ENCODE measurements at places on chromosomes 2 and 18. TPM values are rescaled to one million over a fixed set of nuclear protein-coding genes. Genes with fewer than 3 reads are reported as not detected.

DNA sequence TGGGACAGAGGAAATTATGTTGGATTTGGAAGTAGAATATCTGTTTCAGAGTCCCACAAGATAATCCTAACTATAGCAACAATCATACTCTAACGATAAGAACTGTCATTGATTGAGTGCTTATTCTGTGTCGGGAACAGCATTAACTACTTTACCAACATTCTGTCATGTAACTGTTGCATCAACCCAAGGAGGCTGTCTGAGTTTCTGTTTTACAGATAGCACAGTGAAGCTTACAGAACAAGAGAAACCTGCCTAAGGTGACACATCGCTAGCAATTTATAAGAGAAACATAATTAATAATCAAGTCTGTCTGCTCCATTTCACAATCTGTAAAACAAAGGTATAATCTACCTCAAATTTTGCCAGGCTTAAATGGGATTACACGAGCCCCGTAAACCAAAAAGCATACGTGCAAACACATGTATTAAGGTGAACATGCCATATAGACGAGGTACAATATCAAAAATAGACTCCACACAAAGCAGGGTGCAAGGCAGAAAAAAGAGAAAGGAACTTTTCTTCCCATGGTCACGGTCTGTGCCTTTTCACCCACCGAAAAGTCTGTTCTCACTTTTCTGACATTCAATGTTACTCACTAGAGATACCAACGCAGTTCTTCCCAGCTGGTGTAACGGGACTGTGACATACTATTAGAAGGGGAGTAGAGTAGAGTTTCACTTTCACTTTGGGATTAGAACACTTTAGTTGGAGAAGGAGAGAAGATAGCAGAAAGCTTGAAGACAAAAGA, 37.2 kb upstream of the SLC8A1 start:
- DNase-seq, result no peak

Gene OSR1
- 36.2 TPM for total RNA-seq

- no peak for DNase-seq
Measured at GRCh38 chr2:132979339-132980093, 309.5 kb upstream of the LYPD1 start.

Gene SPIRE1
- total RNA-seq, result 34.0 TPM

- no peak for DNase-seq
Measured at GRCh38 chr2:241978670-241979069, 109.1 kb downstream of the RTP5 start.

DNA sequence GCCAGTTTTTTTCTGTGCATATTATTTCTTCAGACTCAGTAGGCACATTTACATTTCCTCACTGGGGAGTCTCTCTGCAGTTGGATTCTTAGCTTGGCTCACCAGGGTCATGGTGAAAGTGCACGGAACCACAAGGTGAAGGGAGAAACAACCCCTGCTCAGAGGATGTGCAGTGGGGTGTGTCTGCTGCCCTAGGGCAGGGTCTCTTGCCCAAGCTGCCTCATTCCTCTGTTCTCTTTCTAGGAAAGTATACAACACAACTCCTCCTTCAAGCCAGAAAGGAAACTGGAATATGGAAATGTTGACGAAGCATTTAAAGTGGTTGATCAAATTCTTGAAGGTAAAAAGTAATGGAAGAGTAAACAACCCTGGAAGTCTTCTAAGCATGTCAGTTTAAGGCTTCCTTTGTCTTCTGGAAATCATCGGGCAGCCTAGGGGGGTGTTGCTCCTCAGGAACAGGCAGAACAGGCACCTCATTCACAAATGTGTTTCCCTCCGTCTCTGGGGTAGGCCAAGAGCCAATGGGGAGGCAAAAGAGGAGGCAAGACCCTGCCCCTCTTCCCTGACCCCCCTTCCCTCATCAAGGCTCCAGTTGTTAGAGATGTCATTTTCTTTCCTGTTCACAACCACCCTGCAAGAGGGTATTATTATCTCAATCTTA, 41.4 kb downstream of the AOX1 start:
- no peak for DNase-seq

GRCh38 chr2:112216167-112216566, 38.7 kb downstream of the ZC3H8 start:
- no peak for DNase-seq

DNA sequence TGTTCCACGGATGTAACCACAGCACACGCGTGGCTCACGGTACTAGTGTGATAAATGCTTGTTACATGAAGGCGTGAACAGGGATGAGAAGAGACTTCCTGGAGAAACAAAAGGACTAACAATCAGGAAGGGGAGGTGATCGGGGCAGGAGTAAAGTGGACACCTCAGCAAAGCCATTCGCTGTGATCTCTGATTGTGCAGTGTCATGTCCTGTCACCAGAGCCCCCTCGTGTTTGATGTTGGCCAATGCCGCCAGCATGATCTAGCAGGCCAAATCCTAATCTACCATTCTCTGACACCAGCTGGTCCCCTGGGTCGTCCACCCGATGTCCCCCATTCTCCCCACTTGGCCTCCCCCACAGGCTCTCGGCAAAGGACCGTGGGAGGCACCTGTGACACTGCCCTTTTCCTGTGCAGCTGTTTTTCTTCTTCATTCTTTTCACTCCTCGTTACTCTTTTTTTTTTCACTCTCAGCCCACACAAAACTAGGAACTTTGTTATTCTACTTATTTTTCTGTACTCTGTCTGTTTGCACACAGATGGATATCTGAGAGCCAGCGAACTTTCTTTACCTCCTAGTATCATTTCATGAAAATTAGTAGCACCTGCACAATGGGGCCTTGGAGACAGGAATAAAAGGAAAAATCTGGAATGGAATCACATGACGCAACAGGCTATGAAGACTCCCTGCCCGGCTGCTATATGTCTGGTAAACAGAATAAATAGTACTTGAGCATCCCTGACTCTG, 146.8 kb downstream of the TGIF1 start:
- DNase-seq, result peak; percentile 66

Gene ONECUT2
- total RNA-seq, result 0.06 TPM

Gene PDIA6
- total RNA-seq, result 129 TPM

DNA sequence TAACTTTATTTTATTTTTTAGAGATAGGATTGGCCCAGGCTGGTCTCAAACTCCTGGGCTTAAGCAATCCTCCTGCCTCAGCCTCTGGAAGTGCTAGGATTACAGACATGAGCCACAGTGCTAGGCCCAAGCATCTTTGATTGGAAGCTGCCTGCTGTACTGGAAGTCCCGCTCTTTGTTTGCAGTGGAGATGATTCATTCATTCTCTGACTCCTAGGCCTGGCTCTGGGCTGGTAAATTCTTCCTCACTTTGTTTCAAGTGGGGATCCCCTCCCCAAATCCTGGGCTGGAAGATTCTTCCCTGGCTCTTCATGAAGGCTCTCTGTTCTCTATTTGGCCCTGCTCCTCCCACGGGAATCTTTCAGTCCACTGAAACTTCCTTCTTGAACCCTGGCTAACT, 81.9 kb downstream of the NEURL3 start:
- no peak for DNase-seq

Gene B3GNT2
- total RNA-seq, result 25.1 TPM

- no peak for DNase-seq
Measured at GRCh38 chr2:128456281-128456680, 137.6 kb upstream of the HS6ST1 start.

Gene RELCH
- total RNA-seq, result 69.2 TPM

DNA sequence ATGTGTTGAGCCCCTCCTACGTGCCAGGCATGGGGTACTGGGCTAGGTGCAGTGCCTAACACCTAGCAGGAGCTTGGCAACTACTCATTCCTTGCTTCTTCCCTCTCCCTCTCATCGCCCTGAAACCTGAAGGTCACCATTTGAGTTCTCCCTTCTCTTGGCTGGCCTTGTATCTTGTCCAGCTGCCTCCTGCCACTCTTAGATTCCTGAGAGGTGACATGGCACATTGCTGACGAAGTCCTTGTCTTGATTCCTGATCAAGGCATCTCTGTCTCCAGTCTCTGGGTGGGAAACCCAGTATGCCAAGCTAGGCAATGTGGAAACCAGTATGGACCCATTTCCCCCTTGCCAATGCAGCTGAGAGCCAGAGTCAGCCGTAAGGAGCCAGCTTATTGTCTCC, 9.0 kb upstream of the EFR3B start:
- DNase-seq, result no peak

Gene ACKR3
- total RNA-seq, result 12.9 TPM

GRCh38 chr2:66481100-66481549, 46.2 kb downstream of the MEIS1 start:
- DNase-seq, result no peak

DNA sequence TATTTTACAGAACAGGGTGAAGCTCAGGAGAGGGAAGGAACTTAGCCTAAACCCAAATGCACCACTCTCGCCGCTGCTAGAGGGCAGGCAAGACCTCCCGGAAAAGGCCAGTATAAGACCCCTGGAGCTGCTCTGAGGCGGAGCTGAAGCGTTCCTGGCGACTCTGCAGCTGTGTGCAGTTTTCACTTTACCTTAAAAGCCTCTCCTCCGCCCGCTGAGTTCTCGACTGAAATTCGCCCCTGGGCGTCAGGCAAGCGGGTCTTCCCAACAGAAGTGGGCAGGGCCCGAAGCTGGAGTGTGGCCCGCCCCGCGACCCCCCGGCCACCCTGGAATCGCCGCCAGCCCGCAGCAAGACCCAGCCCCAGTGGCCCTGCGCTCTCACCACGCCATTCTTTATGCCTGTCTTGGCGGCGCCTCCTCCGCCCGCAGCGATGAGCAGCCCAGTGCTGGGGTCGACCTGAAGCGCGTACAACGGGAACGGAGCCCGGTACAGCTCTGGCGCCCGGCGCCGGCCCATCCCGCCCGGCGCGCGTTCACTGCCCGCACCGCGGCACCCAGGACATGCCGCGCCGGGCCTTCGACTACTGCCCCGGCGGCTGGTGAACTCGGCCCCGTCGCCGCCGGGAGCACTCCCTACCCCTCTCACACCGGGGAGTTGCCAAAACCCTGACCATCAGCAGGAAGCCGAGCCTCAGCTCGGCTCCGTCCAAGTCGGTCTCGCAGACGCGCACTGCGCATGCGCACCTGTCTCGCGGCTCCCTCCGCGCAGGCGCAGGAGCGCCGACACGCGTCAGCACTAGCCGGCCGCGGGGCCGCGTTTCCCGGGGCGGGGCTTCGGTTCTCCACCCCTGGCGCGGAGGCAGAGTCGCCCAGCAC, at the start of gene PREB:
Gene PREB (minus strand): TSS at position 732 of the 876 bp plus-strand sequence. CDS start 215 bp downstream, at position 517.
- DNase-seq, result peak; percentile 98

Gene ACOXL
- total RNA-seq, result 10.6 TPM

Gene SCG2
- total RNA-seq, result 1.5 TPM

- DNase-seq, result peak; percentile 29
Measured at GRCh38 chr2:231917280-231918066, 8.7 kb downstream of the NPPC start.

DNA sequence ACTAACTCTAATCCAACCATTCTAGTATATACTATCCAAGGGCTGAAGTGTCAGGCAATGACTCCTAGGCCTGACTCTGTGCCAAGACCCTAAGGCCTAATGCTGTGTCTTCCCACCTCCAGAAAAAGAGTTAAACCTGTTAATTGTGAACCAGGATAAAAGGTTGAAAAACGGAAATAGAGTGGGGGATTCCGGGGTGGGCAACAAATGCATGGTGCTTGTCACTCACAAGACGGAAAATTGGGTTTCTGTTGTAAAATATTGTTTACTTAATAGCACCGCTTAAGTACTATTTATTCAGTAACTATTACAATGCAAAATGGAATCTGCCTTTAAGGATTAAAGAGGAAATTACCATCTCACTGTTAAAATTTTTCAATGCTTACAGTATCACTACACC, 3.2 kb downstream of the STK17B start:
- peak; percentile 13 for DNase-seq

Gene SLC19A3
- 28.1 TPM for total RNA-seq

GRCh38 chr2:7633566-7634153, 716.4 kb downstream of the RNF144A start:
- peak; percentile 45 for DNase-seq

Gene ACYP2
- 15.1 TPM for total RNA-seq

- no peak for DNase-seq
Measured at GRCh38 chr2:162337868-162338267, 6.1 kb upstream of the GCA start.

Gene HRH4
- total RNA-seq, result 0.54 TPM

DNA sequence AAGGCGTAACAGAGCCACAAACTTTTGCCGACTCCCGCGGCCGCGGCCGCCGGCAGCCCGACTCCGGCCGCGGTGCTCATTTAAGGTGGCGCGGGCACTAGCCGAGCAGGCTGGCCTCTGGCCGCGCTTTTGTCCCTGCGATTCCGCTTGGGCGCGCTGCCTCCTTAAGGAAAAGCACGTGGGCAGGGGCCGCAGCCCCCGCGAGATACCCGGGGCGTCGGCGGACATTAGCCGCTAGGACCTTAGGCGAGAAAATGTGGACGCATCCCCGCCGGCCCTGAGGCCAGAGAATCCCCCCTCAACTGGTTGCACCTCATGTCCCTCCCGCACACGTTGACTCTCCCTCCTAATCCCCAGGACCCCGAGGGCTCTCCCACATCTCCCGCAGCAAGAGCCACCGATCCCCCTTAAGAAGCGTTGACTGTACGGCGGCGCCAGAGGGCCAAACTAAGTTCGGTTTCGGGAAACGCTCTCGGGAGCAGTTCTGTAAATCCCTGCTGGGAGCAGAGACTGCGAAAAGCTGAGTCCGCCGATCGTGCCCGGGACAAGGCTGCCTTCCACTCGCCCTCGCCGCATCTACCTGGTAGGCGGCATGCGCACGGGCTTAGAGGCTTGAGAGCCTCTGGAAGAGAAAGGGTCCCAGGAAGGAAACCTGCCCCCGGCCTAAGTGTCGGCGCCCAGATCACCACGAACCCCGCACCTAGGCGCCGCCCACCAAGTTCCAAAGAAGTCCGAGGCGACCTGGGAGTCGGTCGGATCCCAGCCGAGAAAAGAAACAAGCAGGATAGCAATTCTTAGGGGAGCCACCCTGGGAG, 1.8 kb upstream of the SATB2 start:
- peak; percentile 98 for DNase-seq

- DNase-seq, result no peak
Measured at GRCh38 chr2:177363332-177363731, 29.2 kb upstream of the AGPS start.

Gene FHL2
- 12.8 TPM for total RNA-seq

- peak; percentile 22 for DNase-seq
Measured at GRCh38 chr2:74499267-74499939, at the start of gene LBX2. Gene LBX2 (minus strand): TSS chr2:74499603. CDS start chr2:74499537, 66 bp downstream.

Gene NXPH2
- not detected for total RNA-seq

Gene CTDSP1
- total RNA-seq, result 155 TPM

Gene XIRP2
- total RNA-seq, result not detected

Gene NDC80
- 3.9 TPM for total RNA-seq

GRCh38 chr2:191892391-191892790, 45.5 kb upstream of the CAVIN2 start:
- DNase-seq, result no peak

Gene RIT2
- not detected for total RNA-seq

- DNase-seq, result no peak
Measured at GRCh38 chr2:137123226-137123625, 357.9 kb downstream of the THSD7B start.

GRCh38 chr2:237147317-237147716, 61.6 kb downstream of the COPS8 start:
- DNase-seq, result no peak

Gene GULP1
- 29.2 TPM for total RNA-seq

GRCh38 chr2:159381574-159381973, 95.1 kb upstream of the WDSUB1 start:
- DNase-seq, result no peak

- DNase-seq, result no peak
Measured at GRCh38 chr2:16002575-16002974, 62.2 kb downstream of the MYCN start.

GRCh38 chr18:77114415-77115191, 18.0 kb downstream of the MBP start:
- DNase-seq, result peak; percentile 86

All from lung (tissue), 17 donors.